Stimulated activated CD8-positive, alpha-beta memory T cell treated with anti-CD3 and anti-CD28 coated beads, Interleukin-4, amount 100 ng/mL, for 48 hours (primary cell): ENCODE measurements at places on chromosomes 4 and X.

GRCh38 chr4:109978704-109979454, 66.2 kb downstream of the EGF start:
- no peak for DNase-seq

DNA sequence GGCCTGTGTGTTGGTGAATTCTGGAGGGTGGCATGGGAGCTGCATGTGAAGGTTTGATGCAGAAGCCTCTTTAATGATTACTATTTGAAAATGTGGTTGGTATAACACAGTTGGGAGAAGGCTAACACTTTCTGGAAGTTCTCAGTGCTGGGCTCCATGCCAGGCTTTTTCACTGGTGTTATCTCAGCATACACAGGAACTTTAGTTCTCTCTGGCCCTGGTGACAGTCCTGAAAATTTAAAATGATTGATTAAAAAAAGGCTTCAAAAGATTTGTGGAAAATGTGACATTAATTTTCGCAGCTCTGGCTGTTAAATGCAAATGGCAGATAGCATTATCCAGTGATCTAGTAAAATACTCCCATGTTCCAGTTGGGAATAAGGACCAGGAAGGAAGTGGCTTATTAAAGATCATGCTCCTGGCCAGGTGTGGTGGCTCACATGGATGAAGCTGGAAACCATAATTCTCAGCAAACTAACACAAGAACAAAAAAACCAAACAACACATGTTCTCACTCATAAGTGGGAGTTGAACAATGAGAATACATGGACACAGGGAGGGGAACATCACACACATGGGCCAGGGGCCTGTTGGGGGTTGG, 36.6 kb downstream of the DIPK2B start:
- DNase-seq: no peak

DNA sequence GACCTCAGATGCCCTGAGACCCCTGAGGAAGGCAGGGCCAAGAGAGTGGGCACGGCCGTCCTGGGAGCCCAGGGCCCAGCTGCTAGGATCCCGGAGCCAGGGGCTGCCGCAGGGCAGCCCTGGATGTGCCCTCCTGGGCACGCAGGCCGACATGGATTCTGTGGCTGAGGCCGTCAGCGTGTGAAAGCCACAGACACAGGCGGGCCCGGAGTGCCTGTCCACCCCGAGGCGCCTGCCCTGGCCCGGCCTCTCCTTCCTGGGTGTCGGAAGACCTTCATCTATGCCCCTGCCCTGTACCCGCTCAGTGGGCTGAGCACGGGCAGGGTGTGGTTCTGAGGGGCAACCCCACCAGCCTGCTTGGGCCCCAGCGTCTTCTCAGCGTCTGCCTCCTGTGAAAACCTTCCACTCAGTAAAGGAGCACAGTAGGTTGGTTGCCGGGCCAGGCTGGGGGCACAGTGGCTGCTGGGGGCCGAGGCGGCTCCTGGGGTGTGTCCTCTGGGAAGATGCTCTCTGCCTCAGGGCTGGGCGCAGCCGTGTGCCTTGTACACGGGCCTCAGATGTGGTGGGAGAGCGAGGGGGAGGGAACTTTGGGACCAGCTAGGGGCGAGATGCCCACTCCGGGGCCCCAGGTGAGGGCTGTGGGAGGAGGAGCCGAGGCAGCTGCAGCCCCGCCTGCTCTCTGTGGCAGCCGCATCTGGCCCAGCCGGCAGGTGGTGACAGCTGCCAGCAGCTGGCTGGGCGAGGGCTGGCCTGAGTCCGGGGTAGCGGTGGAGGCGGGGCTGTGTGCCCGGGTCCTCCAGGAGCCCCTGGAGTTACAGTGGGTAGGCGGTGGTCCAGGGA, 20.8 kb downstream of the FGFRL1 start:
- no peak for DNase-seq

DNA sequence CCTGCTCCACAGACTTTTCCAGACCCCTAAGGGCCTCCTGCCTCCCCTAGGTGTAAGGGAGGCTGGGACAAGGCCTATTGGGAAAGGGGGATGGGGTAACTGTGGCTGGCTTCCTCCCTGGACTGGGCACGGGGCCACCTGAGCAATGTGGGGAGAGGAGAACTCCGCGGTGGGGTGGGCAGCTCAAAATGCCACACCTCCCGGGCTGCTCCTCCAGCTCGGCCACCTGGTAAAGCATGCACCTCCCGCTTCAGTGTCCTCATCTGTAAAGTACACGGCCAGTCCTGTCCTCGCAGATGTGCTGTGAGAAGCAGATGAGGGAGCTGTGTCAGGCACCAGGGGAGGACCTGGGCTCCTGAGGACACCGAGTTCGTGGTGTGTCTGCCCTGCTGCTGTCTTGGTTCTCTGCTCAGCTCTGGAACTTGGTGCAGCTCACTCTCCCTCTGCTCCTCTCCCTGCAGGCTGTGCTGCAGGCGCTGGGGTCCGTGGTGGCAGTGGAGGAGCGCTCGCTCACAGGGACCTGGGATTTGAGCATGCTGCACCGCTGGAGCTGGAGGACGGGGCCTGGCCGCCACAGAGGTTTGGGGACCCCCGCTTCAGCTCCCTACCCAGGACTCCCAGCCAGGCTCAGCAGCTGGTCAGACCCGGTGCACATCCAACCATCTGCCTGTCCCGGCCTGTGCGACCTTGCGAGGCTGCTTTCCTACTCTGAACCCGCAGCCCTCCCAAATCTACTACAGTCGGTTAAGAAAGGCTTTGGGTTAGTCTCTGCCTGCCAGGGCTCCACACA, 20.8 kb upstream of the MRFAP1 start:
- no peak for DNase-seq

DNA sequence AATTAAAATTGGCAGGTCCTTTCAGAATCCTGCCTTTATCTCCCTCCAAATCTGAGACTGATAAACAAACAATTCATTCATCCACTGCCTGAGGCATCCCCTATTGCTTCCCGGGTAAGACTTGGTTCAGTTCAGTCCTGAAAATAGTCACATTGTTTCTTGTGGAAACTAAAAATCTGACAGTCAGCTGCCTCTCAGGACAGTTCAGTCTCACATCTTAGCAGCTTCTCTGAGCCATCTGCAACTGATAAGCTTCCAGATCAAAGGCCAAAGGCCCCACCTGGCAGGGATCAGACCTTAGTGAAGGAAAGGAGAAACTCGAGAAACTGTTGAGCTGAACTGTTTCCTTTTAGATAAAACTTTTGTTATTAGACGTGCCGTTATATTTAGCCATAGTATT, 264.5 kb downstream of the IL15 start:
- DNase-seq: no peak

DNA sequence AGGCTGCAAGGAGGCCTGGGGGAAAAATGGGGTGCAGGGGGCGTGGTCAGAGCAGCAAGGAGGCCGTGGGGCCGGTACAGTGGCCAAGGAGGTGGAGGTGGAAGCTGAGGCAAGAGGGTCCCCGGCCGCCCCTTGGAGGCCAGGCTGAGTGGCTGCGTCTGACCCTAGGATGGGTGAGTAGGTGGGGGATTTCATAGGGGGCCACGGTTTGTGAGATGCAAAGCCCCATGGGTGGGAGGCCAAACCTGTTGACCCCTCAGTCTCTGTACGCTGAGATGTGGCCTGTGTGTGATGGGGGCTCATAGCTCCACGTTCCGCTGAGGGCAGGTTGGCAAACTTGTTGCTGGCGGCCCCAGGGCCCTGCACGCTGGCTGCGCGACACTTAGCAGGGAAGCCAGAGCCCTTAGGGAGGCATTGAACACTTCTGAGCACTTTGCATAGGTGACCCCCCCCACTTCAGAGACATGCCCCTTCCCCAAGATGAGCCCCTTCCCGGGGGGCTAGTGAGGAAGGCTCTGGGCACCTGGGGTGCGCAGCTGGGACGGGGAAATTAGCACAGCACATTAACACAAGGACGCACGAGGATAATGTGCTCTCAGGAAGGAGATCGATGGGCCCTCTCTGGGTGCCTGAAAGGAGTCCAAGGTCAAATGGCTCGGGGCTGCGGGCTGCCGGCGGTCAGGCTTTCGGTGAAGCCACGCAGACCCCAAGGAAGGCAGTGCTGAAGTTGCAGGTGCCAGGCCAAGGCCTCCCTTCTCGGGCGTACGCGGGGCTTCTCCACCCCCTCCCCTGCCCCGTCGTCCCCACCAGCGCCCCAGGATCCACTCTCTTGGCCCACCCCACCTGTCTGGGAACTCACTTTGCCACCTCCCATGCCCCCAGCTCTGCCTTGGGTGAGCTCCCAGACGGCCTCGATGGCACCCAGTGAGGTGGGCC, 107.4 kb downstream of the HMX1 start:
- no peak for DNase-seq

GRCh38 chrX:46333550-46333949, 211.7 kb downstream of the ZNF674 start:
- no peak for DNase-seq

DNA sequence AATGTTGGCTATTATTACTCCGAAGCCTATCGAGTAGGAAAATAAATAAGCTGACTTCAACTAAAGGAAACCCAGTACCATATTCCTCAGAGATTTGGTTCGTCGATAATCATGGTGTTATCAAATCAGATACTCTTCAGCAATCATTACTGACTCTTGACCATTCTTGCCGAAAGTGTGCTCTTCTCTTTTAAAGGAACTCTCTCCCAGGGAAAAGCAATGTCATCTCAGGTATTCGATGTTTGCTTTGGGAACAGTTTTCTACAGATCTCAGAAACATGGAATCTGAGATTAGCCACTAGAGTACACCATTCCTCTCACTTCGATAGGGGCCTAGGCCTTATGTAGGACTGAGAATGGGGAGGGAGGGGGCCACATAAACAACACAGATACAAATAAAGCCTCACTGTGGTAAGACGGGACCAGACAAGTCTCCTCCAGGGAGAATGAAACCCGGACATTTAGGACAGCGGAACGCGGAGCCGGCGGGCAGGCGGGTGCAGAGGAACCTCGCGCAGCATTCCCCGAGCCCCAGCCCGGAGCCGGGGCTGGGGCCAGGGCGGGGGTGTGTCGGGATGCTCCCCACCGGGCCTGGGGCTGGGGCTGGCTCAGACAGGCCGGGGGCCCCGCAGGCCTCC, 581 bp downstream of the DNAJB14 start:
- DNase-seq: no peak

- no peak for DNase-seq
Observed at GRCh38 chr4:52841682-52842456, 20.2 kb upstream of the RASL11B start.

DNA sequence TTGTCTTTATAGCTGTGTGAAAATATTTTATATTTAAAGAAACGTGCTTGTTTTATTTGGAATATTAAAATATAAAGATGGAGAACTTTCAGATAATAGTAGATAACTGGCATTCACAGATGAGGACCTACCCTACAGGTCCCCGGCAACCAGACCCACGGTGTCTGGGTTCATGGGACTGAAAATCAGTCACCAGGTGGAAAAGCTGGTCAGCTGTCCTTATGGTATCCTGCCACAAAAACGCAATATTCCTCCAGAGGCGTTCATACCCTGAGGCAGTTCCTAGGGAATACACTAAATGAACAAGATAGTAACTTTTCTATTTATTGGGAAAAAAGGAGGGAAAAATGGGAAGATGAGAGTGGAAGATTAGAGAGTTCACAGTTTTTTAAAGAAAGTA, 1.2 kb downstream of the TLR6 start:
- DNase-seq: no peak

DNA sequence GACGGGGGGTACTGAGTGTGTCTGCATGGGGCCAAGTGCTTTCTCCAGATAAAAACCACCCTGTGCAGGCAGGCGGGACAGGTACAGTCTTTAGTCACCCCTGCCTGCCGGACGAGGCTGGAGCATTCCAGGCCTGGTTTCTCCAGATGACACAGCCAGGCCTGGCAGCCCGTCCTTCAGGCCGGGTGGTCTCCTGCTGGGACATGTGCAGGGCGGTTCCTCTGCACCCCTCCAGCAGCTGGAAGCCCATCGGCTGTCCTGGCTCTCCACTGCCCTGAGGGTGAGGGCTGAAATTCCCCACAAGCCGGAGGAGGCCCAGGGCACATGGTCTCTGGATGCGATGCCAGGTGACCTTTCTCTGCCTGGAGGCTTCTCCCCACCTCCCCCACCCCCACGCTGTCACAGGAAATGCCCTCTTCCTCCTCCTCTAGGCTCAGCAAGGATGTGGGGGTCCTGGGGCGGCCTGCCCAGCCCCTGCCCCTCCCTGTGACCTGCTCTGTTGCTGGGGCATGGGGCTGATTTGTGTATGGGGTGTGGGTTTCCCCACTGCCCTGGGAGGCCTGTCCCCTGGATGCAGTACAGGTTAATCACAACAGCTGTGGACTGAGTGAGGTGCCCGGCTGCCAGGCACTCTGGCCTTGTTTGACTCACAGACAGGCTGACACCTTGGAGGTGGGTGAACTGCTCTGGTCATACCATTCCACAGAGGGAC, 110.7 kb upstream of the LRPAP1 start:
- DNase-seq: no peak

GRCh38 chr4:37757121-37757520, 69.4 kb upstream of the PGM2 start:
- DNase-seq: no peak

GRCh38 chr4:52687696-52688095, 28.6 kb upstream of the USP46 start:
- DNase-seq: no peak

- DNase-seq: no peak
Observed at GRCh38 chr4:16195209-16195608, 31.1 kb downstream of the TAPT1 start.

- no peak for DNase-seq
Observed at GRCh38 chr4:94342694-94343093, at the start of gene HPGDS. TSS of gene HPGDS (minus strand) at chr4:94342836. CDS start at chr4:94334629, 8,207 bp downstream.

GRCh38 chr4:77601614-77602187, 3.9 kb upstream of the CXCL13 start:
- DNase-seq: no peak

GRCh38 chr4:18880871-18881270, 859.3 kb upstream of the LCORL start:
- DNase-seq: no peak

DNA sequence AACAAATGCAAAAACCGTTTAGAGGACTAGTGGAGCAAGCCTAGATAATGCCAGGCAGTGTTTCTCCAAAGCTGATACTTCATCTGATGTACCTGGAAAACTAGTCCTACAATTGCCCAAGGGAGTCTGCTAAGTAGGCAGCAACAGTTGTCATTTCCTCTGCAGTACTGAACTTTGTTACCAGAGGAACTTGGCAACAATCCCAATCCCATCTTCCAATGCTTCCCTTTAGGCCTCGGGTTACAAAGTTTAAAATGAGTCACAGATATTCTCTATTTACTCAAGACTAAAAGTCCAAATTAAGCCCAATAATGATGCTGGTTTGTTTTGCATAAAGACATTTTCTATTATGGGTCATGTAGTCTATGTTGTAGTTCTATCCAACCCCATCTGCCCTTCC, 120.0 kb upstream of the GLRA2 start:
- no peak for DNase-seq

DNA sequence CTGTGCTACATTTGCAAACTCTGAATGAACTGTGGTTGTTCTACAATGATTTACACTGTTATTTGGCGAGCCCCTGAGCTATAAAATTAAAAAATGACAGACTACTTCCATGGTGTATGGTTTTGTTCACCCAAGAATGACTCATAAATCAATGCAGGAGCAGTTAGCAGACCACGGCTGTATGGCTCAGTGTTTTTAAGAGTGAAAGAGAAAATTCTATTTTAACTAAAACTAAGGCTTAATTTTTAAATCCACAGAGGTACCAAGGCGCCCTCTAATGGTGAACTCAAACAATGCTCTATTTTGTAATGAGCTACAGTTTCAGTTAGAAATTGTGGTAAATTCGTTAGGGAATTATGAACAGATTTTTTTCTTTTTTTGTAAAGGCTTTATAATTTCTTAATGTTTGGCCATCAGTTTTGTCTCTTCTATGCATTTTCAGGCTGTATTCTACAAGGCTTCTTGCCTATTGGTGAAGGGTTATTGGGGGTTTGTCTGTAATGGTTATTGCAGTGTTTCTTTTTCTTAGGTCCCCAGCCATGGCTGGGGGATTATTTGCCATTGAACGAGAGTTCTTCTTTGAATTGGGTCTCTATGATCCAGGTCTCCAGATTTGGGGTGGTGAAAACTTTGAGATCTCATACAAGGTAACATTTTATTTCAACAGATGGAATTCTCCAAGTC, 32.5 kb downstream of the HMGB2 start:
- no peak for DNase-seq
